Fibroblast of skin of abdomen (primary cell): ENCODE measurements at places on chromosomes 5 and 9.

DNA sequence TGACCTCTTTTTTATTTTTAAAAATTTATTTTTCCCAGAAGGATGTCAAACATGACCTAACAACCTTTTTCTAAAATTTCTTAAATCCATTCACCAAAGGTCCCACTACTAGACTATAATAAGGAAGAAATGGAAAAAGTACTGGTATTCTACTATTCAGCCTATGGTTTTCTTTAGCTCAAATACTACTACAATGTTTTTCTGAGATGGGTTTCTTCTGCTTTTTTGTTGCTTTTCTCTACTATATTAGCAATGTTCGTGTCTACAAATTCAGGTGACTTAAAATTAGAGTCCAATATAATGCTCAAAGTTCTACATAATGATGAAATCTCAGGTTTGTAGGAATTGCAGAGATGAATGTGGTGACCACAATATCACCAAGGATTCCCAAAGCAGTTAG is 7.9 kb downstream of the ERP44 start:
- no peak for DNase-seq

DNA sequence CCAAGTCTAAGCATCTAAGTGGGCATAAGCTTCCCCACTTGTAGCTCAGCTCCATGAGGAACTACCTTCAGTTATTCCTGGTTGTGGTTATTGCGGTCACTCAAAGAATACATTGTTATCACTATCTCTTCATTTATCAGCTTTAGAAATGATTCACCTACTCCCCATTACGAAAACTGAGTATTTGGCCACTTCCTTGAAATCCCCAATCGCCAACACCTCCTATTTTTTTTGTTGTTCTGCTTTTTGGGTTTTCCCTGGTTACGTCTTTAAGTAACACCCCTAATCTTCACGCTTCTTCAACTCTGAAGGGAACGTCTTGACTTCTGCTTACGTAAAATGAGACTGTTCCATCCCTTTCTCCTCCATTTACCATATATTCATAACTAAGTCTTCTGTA is 20.7 kb downstream of the MAPK9 start:
- DNase-seq: no peak

DNA sequence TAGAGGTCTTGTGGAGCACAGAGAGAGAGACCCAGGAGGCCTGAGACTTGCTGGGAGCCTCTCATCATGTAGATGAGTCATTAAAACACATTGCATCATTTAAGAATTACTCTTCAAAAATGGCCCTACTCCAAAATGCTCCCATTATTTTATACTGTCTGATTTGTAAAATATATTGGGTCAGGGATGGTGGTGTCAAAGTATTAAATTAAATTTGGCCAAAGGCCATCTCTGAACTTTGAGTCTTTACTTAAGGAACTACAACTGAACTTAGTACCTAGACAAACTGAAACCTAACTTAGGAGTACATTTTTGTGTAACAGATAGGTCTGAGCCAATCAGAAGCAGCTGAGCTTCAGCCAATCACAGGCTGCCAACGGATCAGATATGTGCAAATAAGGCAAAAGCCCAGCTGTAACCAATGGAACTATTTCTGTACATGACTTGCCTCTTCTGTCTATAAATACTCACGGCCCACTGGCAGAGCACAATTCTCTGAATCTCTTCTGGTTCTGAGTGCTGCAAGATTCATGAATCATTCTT is 657.2 kb downstream of the TLE1 start:
- DNase-seq: peak; percentile 87

- peak; percentile 18 for DNase-seq
Measured at GRCh38 chr5:75368391-75368790, 31.4 kb downstream of the HMGCR start.

DNA sequence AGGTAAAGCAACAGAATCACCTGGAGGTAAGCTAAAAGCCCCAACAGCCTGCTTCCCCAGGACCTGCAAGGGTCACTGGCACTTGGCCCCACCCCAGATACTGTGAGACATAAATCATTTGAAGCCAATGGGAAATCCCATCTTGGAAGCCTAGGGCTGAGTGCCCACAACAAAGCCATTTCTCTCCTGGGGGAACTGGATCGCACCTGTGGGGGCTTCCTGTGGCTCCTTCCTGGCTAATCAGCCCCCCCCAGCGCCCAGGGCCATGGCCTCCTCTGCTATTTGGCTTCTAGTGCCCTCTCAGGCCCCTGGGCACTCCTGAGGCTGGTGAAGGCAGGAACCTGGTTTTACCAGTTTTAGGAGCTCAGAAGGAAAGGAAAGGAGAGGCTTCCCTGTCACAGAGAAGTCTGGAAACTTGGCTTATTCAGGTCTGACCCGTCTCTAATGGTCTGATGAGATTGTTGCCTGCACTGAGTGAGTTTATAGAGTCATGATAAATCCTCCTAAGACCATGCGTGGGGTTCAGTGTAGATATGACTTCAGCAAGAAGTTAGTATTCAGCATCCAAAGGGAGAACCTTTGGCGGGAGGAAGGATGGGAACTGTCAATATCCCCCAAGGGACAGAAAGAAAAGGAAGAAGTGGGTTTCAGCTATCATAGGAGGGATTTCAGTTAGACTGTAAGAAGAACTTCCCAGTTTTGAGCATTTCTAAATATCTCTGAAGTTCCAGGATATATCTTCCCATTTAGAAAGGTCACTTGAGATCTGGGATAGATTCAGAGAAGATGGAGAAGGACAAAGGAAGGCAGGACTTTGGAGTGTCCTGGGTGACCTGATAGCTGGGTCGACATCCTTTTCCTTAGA is 1.2 kb downstream of the KCNMB1 start:
- DNase-seq: no peak

DNA sequence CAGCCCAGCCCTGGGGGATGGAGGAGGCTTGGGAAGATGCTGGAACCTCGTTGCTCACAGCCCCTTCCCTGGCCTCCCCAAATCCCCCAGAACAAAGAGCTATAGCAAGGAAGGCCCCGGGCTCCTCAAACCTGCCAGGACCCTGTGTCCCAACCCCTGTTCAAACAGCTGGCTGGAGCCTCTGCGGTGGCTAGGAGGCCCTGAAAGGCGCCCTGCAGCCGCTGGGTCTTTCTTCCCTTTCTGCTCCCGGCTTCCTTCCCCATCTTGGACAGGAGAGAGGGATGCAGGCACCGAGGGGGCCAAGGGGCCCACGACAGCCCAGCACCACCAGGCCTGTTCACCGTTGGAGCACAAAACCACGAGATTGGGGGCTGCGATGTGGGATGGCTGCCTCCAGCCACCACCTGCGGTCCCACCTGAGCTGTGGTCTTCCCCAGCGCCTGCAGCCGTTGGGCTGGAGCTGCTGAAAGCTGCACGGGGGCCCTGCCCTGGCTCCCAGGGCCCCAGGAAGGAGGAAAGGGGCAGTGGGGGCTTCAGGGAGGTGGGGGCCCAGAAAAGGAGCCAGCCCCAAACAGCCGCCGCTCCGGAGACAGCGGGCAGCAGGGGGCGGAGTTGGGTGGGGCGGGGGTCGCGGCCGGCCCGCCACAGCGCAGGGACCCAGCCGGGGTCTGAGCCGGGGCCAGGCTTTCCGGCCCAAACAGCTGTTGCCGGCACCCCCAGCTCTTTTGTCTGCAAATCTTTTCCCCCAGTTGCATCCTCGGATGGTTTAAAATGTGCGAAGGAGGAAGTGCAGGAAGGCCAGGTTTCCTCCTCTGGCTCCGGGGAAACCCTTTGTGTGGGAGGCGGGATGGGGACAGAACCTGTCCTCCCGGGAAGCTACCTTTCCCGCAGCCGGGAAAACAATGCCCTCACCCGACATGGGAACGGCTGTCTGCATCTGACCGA is 16.1 kb downstream of the NOTCH1 start:
- DNase-seq: no peak

GRCh38 chr9:4030751-4031150 is 269.1 kb downstream of the GLIS3 start:
- no peak for DNase-seq

DNA sequence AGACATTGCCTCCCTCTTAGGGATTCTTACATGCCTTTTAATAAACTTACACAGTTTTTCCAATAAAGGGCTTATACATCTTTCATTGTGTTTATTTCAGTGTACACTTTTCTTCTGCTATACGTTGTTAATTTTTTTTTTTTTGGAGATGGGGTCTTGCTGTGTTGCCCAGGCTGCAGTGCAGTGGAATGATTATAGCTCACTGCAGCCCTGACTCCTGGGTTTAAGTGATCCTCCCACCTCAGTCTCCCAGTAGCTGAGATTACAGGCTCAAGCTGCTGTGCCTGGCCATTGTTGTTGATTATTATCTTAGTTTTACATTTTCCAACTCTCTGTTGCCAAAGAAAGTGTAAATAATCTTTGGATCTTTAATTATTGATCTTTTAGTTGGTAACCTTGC is 89.8 kb downstream of the GTF3C4 start:
- DNase-seq: no peak

DNA sequence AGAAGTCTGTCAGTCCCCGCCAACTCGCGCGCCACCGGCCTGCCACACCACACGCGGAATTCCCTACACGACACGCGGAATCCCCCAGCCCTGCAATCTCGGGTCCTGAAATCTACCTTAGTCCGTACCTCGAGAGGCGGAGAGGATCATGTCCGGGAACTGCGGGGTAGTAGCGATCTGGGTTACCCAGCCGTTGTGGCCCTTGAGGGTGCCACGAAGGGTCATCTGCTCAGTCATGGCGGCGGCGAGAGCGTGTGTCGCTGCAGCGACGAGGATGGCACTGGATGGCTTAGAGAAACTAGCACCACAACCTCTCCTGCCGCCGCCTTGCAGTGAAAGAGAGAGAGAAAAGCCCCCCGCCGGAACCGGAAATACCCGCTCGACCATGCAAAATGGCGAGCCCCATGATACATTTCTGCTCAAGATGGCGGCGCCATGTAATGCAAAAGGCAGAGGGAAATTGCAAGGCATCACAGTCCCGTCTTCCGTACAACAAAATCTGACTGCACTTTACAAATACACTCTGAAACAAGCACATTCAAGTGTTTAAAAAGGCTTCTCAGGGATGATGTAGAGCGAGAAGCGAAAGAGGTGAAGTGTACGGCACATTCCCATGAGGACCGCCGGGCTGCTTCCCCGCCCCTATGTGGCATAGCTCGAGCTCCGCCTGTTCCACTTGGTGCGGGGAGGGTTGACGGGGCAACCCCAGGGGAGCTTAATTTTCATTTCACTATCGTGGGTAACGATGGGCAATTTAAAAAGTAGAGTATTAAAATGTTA is at the start of gene RACK1:
RACK1 (minus strand) TSS at position 343 of the 780 bp plus-strand sequence; CDS start at position 237, 106 bp downstream.
- peak; percentile 91 for DNase-seq
